ENCODE measurements at places on chromosomes 5 and 9. TPM values are rescaled to one million over a fixed set of nuclear protein-coding genes. Genes with fewer than 3 reads are reported as not detected.
A peak's percentile ranks its signal among the peaks of the same experiment; 100 is the strongest.

- DNase-seq: no peak
Observed at GRCh38 chr5:124289130-124289529, 457.3 kb downstream of the ZNF608 start.

- DNase-seq: peak; percentile 75
Observed at GRCh38 chr5:124741711-124742496, 4.5 kb downstream of the ZNF608 start.

- DNase-seq: no peak
Observed at GRCh38 chr5:134132372-134133187, 18.1 kb downstream of the TCF7 start.

DNA sequence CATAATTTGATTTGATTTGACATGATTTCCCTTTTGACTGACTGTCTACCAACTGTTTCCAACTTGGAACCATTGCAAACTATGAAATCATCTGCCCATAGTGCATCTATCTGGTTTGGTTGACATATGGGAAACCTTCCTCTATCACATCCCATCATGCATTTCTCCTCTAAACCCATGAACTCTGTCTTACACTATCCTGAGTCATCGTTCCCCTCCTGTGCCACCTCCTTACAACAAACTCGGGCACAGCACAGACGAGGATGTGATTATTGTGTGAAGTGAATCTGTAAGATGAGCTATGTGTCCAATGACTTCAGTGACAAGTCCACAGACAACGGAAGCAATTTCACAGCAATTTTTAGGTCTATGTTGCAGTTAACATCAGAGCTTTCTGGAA is 126.1 kb downstream of the NPR3 start:
- no peak for DNase-seq

GRCh38 chr9:38234479-38235170 is 157.9 kb upstream of the ALDH1B1 start:
- DNase-seq: no peak

GRCh38 chr5:83538786-83539462 is 67.4 kb downstream of the VCAN start:
- DNase-seq: no peak

DNA sequence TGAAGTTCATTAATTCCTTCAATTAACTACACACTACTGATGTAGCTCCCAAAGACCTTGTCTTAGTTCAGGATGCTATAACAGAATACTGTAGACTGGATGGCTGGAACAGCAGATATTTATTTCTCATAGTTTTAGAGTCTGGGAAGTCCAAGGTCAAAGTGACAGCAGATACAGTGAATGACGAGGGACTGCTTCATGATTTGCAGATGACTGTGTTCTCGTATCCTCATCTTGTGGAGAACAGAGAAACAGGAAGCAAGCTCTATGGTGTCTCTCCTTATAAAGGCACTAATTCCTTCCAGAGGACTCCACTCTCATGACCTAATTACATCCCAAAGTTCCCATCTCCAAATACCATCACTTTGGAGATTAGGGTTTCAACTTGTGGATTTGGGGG is 65.6 kb upstream of the MAP1B start:
- no peak for DNase-seq

DNA sequence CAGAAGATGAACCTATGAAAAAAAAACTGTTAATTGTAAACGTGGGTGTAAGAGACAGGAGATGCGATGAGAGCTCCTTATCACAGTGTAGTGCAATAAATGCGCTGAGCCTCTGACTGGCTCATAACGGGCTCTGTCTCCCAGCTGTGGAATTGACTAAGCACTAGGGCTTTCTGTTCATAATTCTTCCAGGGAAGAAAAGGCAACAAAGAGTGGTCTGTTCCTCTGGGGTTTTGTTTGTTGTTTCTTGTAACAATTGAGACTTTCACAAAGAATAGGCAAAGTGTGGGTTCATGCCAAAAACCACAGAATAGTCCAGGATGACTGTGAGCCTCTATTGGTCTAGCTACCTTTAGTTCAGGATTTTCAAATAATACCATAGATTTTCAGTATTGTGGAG is 39.4 kb downstream of the UBE2QL1 start:
- DNase-seq: no peak

DNA sequence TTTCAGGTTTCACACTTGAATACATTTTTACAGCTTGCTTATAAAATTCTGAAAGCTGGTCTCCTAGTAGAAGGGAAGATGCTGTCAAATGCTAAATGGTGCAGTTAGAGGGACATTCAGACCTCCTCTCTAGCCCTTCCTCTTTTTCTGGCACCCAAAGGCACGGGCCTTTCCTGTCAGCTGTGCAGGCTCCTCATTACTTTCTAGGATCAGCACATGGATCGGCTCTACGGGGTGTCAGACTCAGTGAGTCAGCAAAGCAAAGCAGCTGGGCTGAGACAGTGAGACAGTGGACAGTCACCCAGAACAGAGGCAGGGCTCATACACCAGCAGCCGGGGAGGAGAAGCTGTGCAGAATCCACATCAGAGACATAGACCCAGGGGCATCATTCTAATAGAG is 80.0 kb upstream of the TNC start:
- DNase-seq: no peak

GRCh38 chr9:95756986-95757385 is 118.5 kb upstream of the ERCC6L2 start:
- DNase-seq: no peak

GRCh38 chr9:36772449-36773403 is 200.0 kb downstream of the MELK start:
- DNase-seq: no peak

- no peak for DNase-seq
Observed at GRCh38 chr5:159657298-159657697, 259.0 kb upstream of the ADRA1B start.

- no peak for DNase-seq
Observed at GRCh38 chr5:72347801-72348308, 27.7 kb downstream of the PTCD2 start.

The CAMK4 gene
- polyA plus RNA-seq: 6.8 TPM

The CRHBP gene
- polyA plus RNA-seq: 24.2 TPM

The RORB gene
- 0.14 TPM for polyA plus RNA-seq

The TPRN gene
- polyA plus RNA-seq: 8.3 TPM

The IFNK gene
- not detected for polyA plus RNA-seq

The FOXI1 gene
- polyA plus RNA-seq: 6.3 TPM

Measured in left renal pelvis (tissue), 4 donors.